ENCODE measurements at places on chromosomes 3 and 15.

- no peak for DNase-seq
Measured at GRCh38 chr3:146163584-146163983, 2.6 kb upstream of the PLOD2 start.

DNA sequence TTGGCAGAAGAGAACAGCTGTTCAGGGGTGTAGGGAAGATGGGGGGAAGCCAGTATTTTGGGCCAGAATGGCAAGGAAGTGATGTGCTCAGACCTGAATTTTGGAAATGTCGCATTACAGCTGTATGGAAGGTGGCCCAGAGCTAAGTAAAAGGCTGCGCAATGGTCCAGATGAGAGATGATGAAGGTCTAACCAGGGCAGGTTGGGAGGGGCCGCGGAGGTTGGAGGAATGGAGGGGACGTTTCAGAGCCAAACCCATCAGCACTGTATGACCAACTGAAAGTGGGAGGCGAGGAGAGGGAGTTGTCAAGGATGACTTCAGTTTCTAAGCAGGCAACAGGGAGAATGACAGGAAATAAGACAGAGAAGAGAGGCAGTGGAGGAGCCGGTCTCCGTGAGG lies 60.8 kb downstream of the ADCY5 start:
- DNase-seq, result no peak

DNA sequence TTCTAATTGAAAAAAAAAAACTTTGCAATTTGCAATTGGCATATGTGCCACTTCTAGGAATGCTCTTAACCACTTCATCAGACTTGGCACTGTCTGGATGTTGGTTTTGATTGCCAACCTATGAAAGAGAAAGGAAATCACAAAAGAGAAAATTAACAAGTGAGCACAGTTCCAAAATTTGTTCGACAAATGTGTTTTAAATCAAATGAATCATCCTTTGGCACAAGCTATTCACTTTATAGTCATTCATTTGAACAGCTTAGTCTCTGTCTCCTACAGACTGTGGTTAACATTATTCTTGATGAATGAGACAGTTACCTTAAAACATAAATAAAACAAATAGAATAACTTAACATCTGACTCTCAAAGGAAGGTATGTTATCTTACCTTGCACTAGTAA lies 265.0 kb downstream of the EPHA3 start:
- DNase-seq, result no peak

GRCh38 chr3:45182915-45183871 lies 37.0 kb upstream of the CDCP1 start:
- peak; percentile 7 for DNase-seq

DNA sequence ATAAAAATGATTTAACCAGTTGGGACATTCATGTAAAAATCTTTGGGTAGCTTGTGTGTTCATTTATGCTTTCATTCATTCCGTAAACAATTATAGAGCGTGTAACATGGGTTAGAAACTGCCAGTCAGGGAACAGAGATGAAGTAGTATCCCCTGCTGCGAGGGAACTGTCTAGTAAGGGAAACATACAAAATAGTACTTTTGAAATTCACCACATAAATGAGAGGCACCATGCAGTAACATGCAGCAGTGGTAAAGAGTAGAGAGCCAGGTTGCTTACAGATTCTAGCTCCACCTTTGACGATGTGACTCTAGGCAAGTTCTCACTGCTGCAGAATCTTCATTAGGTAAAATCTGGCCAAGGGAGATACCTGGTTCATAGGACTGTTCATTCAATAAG lies 938 bp downstream of the DZIP3 start:
- DNase-seq, result peak; percentile 6

DNA sequence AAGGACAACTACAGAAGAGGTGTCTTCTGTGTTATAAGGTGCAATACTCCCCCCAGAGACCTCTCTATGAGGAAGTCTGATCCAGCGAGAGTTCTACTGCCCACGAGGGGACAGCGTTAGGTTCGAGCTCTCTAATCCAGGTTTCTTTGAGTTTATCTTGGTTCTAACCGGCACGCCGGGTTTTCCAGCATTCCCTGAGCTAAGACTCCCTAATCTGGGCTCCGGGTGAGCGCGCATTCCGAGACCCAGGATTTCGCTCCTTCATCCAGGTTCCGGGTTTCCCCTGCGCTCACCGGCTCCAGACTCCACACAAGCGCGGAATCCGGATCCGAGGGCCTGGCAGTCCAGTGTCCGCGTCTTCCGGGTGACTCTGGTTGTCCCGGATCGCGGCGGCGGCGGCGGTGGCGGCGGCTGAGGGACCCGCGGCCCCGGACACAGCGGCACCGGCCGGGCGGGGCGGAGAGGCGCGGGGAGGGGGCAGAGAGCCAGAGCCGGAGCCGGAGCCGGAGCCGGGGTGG lies at the start of gene ZNF609:
ZNF609 (plus strand) TSS at position 373 of the 518 bp plus-strand sequence. CDS start 38,842 bp downstream, outside the sequence.
- DNase-seq, result peak; percentile 98

DNA sequence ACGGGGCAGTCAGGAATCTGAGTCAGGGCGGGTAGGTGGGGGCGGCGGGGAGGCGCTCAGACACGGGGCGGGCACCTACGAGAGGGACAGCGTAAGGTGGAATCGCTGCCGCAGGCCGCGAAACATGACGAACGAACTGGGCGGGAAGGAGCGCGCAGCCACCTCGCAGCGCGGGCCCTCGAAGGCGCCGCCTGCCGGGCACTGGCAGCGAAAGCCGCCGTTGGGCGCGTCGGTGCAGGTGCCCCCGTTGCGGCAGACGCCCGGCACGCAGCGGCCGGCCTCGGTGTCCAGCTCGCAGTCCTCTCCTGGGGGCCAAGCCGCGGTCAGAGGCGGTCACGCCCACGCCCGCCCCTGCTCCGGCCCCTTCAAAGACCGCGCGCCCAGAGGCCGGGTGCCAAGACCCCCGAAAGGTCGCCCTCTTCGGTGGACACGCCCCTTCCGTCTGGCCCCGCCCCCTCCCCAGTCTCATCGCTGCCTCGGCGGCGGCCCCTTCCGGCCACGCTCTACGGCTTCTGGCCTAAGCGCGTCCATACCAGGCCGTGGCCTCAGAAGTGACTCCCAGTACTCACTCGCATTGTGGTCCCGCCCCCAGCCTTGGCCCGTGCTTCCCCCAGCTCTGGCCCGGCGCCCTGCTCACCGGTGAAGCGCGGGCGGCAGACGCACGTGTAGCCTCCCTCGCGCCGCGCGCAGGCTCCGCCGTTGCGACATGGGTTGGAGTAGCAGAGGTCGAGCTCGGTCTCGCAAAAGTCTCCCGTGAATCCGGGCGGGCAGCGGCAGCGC lies 6.4 kb downstream of the CELSR3 start:
- peak; percentile 75 for DNase-seq

DNA sequence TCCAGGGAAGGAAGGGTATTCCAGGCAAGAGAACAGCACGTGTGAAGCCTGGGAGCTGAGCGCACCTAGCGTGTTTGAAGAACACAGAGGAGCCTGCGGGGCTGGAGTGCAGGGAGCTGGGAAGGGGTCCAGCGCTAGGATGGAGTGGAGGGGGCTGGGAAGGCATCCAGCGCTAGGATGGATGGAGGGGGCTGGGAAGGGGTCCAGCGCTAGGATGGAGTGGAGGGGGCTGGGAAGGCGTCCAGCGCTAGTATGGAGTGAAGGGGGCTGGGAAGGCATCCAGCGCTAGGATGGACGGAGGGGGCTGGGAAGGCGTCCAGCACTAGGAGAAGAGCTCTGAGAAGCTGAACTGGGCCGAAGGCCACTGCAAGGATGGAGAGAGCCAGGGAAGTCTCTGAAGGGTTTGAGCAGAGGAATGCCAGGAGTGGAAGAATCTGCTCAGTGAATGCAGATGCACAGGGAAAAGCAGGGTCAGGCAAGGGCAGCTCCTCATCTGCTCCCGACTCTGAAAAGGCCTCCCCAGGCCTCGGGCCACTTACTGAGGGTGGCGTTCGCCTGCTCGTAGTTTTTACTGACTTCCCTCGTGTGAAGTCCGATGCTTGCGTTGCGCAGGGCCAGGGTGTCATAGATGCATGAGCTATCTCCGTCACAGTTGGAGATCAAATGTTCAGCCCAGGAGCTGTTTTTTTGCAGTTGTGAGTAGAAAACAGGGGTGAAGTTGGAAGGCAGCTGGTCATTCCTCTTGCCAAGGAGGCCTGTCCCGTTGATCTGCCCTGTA lies 39.8 kb downstream of the MUC20 start:
- DNase-seq, result peak; percentile 41

GRCh38 chr3:131658771-131659170 lies 156.0 kb upstream of the MRPL3 start:
- no peak for DNase-seq

- DNase-seq, result no peak
Measured at GRCh38 chr15:20348900-20349773, 192.5 kb downstream of the GOLGA6L6 start.

DNA sequence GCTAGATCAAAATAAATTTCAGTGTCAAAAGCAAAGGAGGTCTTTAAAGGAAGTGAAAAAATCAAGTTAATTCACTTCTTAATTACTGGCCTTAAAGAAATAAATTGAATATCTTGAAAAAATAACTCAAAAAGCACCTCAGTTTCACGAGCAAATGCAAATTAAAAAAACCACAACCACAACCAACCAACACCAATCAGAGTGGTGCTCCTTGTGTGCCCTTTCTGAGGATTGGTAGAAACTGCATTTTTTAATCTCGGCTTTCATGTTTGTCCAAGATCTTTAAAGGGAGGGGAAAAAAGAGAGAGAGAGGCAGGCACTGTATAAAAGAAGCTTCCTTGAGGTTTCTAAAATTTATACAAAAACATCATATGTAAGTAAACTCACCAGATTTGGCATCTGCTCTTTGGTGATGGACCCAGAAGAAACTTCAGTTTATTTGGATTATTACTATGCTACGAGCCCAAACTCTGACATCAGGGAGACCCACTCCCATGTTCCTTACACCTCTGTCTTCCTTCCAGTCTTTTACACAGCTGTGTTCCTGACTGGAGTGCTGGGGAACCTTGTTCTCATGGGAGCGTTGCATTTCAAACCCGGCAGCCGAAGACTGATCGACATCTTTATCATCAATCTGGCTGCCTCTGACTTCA lies at the start of gene GPR15:
GPR15 (plus strand) TSS at position 357 of the 653 bp plus-strand sequence; CDS start at position 413, 56 bp downstream.
- no peak for DNase-seq

DNA sequence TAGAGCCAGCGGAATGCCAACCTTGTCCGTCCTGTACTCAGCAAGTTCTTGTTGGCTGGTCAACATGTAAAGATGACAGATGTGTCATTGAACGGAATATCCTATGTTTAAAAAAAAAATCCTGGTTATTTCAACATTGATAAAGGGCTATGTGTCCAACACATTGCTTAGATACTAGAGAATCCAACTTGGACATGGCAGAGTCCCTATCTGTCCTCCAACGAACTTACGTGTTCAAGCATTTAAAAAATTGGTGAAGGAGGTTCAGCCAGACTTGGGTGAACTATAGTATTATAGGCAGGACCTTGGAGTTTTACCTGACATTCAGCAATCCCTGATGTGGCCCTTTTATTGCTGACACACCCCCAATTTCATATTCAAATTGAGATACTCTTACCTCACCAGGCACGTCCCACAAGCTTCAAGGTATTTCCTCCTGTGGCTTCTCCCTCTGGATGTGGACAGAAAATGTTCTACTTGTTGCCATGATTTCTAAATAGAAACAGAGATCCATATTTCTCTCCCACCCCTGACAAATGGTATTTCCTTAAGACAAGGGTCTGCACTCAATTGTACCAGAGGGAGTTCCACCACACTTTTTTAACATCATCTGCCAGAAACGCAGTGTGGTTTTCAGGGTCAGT lies 207.7 kb upstream of the TPM1 start:
- no peak for DNase-seq

- DNase-seq, result no peak
Measured at GRCh38 chr15:98231696-98232440, 271.4 kb downstream of the ARRDC4 start.

- DNase-seq, result no peak
Measured at GRCh38 chr15:64813075-64813474, 12.4 kb downstream of the PIF1 start.

GRCh38 chr15:28936481-28936881 lies 50.7 kb downstream of the APBA2 start:
- no peak for DNase-seq

GRCh38 chr3:28900301-28900700 lies 380.6 kb upstream of the RBMS3 start:
- no peak for DNase-seq

DNA sequence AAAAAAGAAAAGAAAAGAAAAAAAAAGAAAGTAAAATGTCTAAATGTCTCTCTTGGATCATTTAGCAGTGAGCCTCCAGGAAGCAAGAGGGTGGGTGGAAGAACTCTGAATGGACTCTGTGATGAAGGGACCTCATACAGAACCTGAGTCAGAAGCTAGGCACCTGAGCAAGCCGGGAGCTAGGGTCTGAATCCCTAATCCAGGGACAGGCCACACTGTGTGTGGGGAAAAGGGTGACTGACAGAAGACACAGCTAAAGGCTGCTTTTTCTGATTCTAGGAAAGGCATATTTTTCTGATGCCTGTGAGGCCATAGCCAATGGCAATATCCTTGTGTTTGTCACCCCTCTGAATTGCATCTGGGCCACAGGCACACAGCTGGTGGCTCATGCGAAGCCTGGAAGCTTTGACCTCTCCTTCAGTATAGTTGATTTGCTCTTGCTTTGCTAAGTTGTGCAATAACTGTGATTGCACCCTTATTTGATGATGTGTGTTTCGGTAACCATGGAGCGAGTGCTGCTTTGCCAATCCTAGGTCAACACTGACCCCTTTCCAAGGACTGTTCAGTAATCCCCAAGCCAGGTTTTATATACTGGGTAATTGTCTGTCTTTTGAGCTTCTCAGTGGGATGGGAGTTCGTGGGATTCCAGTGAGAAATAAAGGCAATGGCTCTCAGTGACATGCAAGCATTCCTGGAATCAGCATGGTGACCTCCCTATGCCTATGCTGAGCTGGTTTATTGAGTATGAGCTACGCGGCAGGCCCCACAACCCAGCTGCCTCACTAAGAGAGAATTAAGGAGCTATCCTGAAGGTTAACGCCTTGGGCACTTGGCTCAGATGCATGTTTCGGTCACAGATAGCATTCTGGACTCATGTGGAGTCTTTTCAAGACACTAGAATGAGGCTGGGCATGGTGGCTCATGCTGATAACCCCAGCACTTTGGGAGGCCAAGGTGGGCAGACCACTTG lies 49.0 kb upstream of the OSBPL11 start:
- no peak for DNase-seq

GRCh38 chr3:152399374-152399773 lies 130.6 kb downstream of the MBNL1 start:
- DNase-seq, result no peak

- DNase-seq, result peak; percentile 94
Measured at GRCh38 chr3:49673715-49674496, at the start of gene APEH. Gene APEH (plus strand): TSS chr3:49674351. CDS start chr3:49674402, 51 bp downstream.

DNA sequence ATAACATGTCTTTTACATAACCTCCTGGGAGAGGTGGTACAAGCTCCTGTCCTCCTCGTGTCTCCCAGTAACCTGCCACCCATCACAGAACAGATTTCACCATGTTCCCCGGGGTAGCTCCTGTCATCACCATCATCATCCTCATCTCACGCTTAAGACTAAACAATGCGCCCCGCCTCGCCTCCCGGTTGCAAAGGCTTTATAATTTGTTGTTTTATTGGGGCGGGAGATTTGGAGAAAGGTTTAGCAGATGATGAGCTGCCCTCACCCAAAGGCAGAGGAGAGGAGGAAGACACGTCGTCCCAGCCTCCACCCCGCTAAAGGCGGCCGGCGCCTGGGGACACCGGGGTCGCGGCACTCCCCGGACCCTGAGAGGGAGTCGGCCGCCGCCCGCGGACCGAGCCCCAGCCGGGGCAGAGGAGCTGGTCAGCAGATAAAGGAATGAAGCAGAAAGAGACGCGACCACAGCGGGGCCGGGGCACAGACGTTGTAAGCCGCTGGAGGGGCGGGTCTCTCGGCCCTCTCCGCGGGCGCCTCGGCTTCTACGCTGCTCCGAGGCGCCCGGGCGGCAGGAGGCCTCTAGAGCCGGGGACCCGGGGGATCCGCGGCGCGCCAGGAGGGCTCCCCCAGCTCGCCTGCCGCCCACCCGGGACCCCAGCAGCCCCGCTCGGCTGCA lies 589 bp downstream of the HERC1 start:
- DNase-seq, result no peak

Data from left kidney (tissue), 8 donors.